Iris pigment epithelial cell (primary cell): ENCODE measurements at places on chromosomes 3 and 15.

DNA sequence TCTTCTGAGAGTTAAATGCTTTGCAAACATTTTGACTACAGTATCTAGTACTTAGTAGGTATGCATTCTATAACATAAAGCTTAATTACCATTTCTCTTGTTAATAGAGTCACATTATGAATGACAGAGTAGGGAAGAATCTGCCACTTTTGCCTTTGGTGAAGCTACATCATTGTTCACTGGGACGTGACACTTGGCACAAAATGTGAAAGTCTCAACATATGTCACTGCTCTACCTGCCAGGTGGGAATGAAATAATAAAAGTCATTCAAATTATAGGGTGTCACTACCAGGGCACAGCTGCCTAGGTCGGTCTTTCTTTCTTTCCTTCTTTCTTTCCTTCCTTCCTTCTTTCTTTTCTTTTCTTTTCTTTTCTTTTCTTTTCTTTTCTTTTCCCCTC lies 17.6 kb downstream of the GPR87 start:
- no peak for DNase-seq

DNA sequence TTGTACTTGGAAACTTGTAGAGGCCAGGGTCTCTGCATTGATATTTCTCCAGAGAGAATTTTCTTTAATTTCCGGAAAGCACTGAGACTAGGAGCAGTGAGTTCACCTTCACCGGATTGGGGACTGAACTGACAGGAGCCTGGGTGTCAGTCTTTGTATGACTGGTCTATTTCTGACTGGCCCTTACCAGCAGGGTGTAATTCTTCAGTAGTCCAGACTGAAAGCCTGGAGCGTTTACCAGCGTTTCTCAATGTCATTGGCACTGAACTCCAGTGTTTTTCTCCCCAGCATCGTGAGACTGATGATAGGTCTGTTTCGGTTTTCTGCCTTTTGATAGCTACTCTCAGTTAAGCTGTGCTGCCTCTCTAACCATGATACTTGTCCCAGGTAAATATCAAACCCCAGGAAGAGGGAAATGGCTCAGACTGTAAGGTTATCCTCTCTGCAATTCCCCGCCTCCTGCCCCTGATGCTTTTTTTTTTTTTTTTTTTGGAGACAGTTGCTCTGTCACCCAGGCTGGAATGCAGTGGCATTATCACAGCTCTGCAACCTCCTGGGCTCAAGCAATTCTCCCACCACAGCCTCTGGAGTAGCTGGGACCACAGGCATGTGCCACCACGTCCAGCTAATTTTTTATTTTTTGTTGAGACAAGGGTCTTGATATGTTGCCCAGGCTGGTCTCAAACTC lies 103.6 kb downstream of the CACNA2D3 start:
- no peak for DNase-seq

- DNase-seq: no peak
These were observed 244.7 kb downstream of the NSUN3 start for GRCh38 chr3:94307588-94307987.

DNA sequence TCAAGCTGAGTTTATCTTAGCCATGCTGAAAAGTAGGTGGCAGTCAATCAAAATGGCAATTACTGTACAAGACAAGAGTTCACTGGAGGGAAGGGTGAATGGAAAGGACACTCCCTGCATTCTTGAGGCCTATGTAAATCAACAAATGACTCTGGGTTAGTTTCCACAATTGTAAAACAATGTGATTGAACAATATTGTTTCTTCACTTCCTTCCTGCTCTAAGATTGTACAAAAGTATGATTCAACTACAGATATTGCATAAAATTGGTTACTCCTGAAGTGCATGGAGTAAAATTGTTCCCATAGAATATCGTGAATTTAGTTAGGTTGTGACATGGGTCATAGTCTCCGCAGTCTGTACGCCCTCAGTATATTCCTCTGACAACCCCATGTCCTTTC lies 277.6 kb downstream of the LPP start:
- DNase-seq: peak; percentile 91

DNA sequence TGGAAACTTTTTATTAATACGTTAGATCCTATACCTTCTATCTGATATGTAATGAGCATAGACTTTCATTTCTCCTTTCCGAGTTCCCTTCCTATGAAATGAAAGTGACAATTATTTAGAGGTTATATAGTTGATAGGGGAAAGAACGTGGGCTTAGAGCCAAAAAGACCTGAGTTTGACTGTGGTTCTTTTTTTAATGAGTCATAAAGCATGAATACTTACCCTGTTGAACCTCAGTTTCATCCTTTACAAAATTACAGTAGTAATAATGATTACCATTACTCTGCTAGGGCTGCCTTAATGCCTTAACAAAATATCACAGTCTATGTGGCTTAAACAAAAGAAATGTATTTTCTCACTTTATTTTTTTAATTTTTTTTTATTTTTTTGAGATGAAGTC lies 75.9 kb downstream of the AGBL1 start:
- no peak for DNase-seq

- no peak for DNase-seq
These were observed 5.4 kb downstream of the CHRNA5 start for GRCh38 chr15:78570710-78571109.

DNA sequence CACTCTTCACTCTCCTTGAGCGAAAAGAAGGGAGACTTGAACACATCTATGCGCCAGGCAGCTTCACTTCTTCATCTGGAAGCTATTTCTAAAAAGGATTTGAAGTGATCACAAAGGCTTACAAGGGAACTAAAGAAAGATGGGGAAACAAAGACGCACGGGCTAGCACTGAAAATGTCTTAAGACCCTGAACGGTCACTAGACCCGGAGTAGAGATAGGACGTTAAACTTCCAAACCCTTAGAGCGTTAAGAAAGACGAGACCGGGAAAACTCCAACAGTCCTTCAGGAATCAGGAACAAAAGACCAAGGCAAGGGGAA lies 47.5 kb upstream of the EPHB3 start:
- DNase-seq: no peak

- DNase-seq: peak; percentile 85
These were observed 66.9 kb downstream of the FOXB1 start for GRCh38 chr15:60070838-60071493.

DNA sequence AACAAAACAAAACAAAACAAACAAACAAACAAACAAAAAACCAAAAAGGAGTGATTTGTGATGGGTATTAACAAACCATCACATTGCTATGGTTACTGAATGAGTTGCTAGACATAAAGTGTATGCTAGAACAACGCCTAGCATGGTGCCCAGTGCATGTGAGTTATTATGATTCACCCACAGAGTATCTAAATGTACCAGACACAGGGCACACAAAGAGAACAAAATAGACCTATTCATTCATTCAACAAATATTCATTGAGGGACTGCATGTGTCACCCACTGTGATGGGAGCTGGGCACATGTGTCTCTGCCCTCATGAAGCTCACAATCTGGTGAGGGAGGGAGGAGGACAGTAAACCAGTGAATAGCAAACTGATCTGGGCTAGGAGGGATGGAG lies 11.6 kb upstream of the ACAN start:
- no peak for DNase-seq

DNA sequence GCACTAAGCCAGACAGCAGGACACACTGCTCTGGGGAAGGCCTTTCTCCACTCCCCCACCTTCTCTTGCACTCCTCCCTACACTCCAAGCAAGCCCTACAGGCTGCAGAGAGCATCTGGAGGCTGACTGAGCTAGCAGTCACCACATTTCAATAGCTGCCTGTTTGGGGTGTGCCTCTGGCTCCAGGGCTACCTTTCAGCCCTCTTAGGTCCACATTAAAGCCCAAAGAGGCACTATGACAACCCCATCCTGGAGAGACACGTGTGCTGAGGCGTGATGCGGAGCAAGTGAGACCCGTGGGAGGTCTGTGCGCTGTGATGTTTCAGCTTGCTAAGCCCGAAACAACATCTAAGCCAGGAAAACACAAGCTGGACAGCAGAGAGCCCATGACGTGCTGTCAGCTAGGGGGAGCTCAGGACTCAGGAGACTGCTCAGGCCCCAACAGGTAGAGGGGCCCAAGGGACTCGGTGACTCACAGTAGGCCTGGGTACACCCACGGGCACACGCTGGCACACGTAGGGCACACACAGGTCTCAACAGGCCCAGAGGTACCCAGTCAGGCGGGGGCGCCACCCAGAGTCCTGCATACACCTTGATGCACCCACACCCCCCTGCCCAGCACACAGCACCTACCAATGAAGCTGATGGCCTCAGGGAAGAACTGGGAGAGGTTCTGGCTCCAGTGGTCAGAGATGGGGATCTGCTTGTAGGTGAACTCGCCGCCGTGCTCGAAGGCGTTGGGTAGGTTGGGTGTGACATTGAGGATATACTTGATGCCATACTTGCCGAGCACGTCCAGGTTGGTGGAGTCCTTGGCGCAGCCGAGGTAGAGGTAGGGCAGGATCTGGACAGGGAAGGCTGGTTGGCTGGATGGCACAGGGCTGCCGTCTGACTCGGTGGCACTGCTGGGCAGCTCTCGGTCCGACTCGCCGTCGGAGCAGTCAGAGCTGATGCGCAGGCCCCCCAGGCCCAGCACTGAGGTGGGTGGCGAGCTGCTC lies 2.8 kb downstream of the DUSP7 start:
- peak; percentile 70 for DNase-seq

GRCh38 chr3:70615286-70615685 lies 302.8 kb upstream of the MDFIC2 start:
- no peak for DNase-seq

DNA sequence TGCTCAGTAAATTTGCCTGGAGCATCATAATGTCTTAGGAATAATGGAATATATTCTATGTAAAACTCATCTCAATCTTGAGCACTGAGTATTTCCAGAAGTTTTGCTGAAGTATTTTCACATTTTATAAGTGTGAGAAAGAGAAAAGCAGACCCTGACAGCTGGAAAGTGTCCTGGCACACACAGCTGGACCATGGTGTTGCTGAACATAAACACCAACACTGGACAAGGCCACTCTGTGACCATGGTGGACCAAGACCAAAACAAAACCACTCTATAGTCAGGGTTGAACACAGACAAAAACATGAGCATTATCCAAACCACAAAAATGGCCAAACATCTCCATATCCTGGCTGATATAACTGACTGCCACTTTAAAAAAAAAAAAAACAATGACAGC lies 15.1 kb upstream of the SGO1 start:
- no peak for DNase-seq

GRCh38 chr15:71218272-71218805 lies 103.1 kb downstream of the THSD4 start:
- DNase-seq: peak; percentile 20

DNA sequence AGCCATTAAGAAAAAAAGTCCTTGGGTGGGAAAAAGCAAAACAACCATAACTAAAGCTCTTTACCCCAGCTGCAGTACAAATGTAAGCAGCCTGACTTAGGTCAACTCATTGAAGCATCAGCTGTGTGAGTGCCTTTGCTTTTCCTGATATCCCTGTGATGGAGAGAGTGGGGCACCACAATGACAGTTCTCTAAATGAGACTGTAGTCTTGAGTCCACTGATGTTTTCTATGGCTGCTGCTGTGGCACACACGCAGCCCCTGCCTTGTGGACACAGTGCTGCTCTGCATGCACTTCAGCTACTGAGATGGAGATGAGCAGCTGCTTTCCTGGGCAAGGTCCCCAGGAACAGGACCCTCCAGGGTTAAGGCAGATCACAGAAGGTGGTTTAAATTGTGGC lies 173.2 kb downstream of the KCNAB1 start:
- DNase-seq: no peak

DNA sequence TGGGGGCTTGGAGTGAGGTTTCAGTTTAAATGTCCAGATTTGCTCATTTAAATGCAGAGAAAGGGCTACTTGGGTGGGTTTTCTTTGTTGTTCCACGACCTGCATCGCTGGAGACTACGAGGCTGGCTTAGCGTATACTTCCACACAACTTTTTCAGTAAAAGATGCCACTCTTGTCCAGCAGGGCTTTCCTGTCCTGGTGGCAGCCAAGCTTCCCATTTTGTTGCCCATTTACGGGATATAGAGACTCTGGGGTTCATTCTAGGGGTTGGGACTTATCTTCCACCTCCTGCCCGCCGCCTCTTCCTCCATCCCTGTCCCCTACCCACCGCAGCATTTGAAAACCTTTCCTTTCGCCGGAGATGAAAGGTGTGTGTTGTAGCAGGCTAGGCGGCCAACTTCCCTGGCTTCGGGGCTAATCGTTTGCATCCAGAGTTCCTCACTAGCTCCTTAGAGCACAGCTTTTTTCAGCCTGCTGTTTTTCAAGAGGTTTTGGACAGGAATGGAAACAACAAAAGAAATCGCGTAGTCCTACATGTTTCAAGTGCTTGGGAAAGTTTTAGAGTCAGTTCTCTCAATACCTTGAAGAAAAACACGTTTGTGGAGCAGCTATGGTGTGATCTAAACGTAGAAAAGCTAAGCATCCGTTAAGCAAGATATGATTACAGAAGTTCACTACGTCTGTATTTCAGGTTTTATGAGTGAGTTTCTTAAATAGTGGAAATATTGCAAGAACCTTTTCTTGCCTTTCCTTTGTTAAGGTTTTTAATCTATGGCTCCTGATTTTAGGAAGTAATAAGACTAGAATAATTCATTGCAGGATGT lies 843 bp downstream of the CHRNA5 start:
- DNase-seq: peak; percentile 18

DNA sequence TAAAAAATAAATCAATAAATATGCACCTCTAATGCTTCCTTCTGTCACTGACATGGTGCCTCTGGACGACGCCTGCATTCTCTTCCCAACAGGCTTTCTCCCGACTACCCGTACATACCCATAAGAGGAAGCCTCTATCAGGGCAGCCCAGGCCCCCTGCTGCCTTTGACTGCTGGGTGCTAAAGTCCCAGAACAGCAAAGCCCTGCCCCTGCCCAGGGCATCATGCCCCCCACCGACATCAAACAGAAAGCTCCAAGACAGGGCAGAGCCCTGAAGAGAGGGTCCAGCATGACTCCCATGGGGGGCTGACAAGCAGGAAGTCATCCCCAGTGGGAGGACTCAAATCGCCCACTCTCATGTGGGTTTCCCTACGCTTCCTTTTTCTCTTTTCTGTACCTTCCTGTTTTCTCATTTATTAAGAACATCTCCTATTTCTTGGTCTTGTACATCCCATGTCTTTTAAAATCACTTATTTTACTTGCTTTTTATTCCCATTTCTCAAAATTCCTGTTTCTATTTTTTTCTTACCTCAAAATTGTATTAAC lies 23.4 kb downstream of the XPC start:
- DNase-seq: no peak

GRCh38 chr15:48345516-48345915 lies 14.3 kb downstream of the DUT start:
- DNase-seq: no peak

DNA sequence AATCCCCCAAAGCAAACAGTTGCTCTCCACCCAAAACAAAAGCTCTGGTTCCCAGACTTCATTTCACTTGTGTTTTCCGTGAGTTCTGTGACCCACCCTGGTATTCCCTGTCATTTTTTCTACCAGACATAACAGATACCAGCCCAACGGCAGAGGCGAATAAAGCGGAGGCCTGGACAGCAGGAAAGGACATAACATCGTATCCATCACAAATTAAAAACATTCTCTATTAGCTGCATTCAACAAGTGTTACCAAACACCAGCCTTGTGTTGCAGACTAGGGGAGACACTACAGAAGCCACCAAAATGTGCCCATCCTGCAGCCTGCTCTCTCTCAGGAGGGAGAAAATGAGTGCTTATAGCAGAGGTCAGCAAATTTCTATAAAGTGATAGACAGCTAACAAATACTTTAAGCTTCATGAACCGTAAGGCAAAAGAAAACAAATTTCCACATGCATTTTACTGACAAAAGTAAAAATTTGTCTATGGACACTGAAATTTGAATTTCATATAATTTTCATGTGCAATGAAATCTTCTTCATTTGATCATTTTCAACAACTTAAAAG lies 7.1 kb upstream of the FBN1 start:
- no peak for DNase-seq

GRCh38 chr15:92164327-92165000 lies 229.2 kb upstream of the ST8SIA2 start:
- DNase-seq: no peak

GRCh38 chr3:126867863-126868200 lies 115.1 kb upstream of the PLXNA1 start:
- DNase-seq: no peak
